ENCODE measurements at places on chromosomes 1 and 21. TPM values are rescaled to one million over a fixed set of nuclear protein-coding genes. Genes with fewer than 3 reads are reported as not detected.

- DNase-seq, result peak; percentile 7
Measured at GRCh38 chr21:28127175-28127785, 865.4 kb downstream of the LTN1 start.

- DNase-seq, result no peak
Measured at GRCh38 chr1:47230692-47231300, 1.2 kb downstream of the TAL1 start.

DNA sequence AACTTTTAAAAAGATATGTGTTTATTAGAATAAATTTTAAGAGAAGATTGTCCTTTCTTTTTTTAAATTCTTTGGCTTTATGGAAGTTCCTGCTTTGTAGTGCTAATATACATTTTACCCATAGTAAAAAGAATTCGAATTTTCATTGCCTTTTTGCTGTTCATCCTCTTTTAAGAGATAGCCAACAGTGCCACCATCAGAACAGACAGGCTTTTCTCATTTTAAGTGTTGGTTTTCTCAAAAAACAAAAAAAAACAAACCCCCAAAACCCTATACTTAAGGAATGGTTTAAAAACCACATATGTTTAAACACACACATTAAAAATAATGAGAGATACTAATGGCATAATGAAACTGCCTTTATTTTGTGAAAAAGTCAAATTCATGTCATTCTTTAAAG, 118.8 kb downstream of the NEK7 start:
- no peak for DNase-seq

DNA sequence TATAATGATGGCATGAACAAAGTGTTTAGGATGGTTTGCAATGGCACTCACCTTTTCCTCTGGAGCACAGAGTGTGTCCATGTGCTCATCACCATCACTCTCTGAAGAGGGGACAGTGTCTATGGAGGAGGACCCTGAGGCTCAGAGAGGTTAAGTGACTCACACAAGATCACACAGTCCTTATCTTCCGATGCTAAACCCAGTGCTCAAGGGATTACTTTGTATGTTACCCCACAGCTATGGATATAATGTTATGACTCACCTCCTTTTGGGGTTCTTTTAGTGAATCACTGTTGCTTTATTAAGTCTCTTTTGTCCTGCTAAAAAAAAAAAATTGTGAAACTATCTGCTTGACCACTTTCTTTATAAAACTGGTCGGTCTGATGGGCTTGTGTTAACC, 67.6 kb downstream of the TENT5C start:
- peak; percentile 90 for DNase-seq

GRCh38 chr1:113770031-113770430, 10.7 kb upstream of the PHTF1 start:
- DNase-seq, result no peak

DNA sequence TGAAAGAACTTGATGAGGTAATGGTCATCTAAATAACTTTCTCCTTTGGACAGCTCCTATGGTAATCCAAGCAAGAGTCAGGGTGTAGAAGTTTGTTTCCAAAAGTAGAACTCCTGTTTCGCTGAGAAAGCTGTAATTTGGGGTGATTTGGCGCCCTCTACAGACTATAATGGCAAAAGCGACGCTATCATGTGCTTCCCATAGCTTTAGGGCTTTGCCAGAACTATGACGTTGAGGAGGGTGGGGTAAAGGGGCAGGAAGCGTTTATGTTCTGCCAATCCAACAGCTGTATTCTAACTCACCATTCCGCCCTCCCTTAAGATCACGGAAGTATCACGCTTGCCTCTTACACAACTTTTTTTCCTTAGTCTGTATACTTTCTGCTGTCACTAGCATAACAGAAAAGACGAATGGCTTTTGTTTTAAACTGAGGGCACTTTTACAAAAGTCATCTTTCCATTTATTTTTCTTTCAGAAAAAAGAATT, at the start of gene FMO4:
Gene FMO4 (plus strand): TSS at position 349 of the 486 bp plus-strand sequence. CDS start 5,643 bp downstream, outside the sequence.
- peak; percentile 99 for DNase-seq

DNA sequence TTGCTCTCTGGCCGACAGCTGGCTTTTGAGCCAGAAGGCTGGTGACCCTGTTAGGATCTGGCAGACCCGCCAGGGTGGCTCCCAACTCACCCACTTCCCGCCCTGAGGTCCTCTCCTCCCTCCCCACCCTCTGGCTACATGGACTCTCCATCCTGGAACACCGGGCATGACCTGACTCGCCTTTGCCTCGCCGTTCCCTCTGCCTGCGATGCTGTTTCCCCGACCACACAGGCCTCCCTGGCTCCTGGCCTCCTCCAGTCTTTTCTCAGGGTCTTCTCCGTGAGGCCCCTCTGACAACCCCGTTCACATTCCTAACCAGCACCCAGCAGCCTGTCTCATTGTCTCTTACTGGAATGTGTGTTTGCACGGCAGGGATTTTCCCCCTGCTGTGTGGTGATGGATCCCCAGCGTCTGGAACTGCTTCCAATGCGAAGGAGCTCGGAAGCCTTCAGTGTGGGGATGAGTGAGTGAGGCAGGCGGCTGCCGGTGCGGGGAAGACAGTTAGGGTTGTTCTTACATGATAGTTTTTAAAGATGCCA, 46.0 kb upstream of the POFUT2 start:
- DNase-seq, result peak; percentile 57

- DNase-seq, result no peak
Measured at GRCh38 chr1:166089804-166090203, 77.0 kb downstream of the FAM78B start.

- DNase-seq, result no peak
Measured at GRCh38 chr1:214086945-214087344, 99.2 kb downstream of the PROX1 start.

DNA sequence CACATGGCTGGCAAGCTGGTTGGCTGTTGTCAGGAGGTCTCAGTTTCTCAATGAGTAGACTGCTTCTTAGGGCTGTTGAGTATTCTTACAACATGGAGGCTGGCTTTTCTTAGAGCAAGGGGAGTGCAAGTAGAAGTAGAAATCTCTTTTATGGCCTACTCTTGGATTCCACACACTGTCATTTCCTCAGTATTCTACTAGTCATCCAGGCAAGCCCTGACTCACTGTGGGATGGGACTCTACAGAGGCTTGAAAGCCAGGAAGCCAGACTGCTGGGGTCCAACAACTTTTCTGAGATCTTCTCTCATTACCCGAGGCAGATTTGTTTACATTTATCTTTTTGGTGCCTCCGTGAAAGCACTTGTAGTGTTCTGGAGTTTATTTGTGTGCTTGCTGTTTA, 196.2 kb upstream of the APP start:
- no peak for DNase-seq

DNA sequence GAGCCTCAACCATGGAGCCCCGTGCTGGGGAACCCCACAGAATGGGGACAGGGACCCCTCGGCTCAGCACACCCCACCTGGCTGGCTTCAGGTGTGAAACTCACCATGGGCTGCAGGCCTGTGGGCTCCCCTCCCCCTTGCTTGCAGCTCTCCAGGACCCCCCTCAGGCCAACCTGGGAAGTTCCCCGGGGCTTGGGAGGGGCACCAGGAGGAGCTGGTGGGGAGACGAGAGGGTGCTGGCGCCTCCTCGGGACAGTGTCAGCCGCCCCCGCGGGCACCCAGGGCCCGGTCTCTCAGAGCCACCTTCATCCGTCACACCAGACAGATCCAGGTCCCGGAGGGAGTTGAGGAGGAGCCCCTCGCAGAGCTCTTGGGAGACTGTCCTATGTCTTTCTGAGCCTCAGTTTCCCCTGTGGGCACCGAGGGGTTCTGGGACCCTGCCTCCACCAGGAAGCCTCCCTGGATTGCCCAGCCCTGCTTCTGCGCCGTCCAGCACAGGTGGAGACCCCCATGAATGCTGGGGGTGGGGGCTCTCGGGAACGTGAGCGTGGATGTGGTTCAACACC, 657 bp upstream of the TNFRSF18 start:
- no peak for DNase-seq

DNA sequence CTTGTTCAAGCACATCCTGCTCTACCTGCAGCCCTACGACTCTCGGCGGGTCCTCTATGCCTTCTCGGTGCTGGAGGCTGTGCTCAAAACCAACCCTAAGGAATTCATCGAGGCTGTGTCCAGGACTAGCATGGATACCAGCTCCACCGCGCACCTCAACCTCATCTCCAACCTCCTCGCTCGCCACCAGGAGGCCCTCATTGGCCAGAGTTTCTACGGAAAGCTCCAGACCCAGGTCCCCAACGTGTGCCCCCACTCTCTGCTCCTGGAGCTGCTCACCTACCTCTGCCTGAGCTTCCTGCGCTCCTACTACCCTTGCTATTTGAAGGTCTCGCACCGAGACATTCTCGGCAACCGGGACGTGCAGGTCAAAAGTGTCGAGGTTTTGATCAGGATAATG, 74.3 kb upstream of the MORC3 start:
- no peak for DNase-seq

GRCh38 chr1:78355656-78356055, 135.1 kb upstream of the PTGFR start:
- peak; percentile 35 for DNase-seq

DNA sequence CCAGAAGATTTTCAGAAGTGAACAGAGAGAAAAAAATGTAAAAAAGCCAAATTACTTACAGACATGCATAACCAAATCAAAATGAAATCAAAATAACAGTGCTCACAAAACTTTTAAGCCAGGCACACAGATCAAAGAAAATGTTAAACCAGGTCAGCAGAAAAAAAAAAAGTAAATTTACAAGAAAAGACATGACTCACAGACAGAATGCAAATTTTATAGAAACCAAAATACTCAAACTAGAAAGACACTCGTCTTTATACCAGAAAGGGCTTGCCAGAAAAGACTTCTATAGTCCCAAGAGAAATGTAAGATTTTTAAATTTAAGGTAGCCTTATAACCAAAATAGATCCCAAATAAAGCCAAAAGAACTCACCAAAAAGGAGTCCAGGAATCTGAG, 86.5 kb upstream of the COG2 start:
- no peak for DNase-seq

GRCh38 chr1:68313735-68314134, 81.4 kb upstream of the WLS start:
- no peak for DNase-seq

GRCh38 chr1:168428063-168428731, 115.6 kb downstream of the XCL2 start:
- no peak for DNase-seq

DNA sequence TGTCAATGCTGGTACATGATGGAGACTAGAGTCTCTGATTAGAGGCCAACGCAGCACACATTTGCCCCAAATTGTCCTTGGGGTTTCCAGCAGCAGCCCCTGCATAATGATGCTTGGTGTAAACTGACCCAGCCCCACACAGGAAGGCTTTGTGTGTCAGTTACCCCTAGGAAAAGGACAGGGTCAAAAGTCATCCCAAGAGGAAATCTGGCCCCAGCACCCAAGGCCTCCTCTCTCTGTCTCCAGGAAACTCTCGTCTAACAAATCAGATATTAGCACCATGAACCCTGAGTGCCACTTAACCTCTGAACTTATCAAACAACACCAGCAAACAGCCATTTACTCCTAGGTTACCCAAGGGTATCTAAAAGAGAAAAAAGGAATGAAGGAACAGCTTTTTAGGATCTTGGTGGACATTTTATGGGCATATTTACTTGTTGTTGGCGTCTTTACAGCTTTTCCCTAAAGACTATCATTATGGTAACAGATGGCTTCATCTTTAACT, 84.5 kb downstream of the PSMG1 start:
- no peak for DNase-seq

- DNase-seq, result no peak
Measured at GRCh38 chr1:209375097-209375496, 208.4 kb upstream of the CAMK1G start.

GRCh38 chr1:40393173-40393572, 19.6 kb downstream of the SMAP2 start:
- DNase-seq, result no peak

DNA sequence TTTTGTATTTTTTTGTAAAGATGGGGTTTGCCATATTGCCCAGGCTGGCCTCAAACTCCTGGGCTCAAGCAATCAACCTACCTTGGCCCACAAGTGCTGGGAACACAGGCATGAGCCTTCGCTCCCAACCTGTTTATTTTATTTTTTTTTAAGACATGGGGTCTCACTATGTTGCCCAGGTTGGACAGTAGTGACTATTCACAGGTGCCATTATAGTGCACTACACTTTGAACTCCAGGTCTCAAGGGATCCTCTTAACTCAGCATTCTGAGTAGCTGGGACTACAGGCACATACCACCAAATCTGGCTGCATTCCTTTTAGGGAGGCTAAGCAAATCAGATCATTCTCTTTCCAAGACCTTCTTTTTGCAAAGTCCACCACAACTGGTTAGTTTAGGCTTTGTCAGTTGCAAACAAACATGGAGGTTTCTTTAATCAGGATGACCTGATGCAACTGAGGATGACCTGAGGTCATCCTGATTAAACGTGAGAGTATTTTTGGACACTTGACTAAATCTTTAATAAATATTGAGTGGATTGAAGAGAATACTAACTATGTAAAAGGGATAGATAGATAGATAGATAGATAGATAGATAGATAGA, 30.0 kb upstream of the RALGPS2 start:
- DNase-seq, result no peak

- no peak for DNase-seq
Measured at GRCh38 chr1:157566484-157567300, 14.4 kb upstream of the FCRL5 start.

DNA sequence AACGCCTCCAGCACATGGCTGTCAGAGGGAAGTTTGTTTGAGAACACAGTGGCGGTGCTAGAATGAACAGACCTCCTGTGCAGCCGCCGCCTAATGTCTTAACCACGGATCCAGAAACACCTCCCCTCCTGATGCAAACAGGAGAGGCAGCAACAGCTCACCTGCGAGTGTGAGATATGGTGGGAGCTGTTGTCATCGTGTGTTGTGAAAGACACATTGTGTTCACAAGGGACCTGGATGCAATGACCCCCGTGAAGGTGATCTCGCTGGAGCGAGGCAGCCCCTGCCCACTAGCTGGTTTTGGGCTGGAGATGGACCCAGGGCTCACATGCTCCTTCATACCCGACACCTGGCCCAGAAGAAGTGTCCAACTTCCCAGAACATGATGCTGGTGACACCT, 315.3 kb upstream of the C1orf174 start:
- DNase-seq, result no peak

GRCh38 chr1:230253150-230253549, 173.0 kb downstream of the PGBD5 start:
- DNase-seq, result no peak

- no peak for DNase-seq
Measured at GRCh38 chr1:178477841-178478240, 18.9 kb downstream of the CLEC20A start.

- DNase-seq, result peak; percentile 33
Measured at GRCh38 chr1:205477759-205478247, 22.0 kb upstream of the BLACAT1 start.

CD5L gene
- not detected for total RNA-seq

OR2T35 gene
- total RNA-seq, result not detected

FMO2 gene
- total RNA-seq, result under 0.01 TPM

CHAF1B gene
- total RNA-seq, result 4.7 TPM

NID1 gene
- total RNA-seq, result 21.9 TPM

FOXO6 gene
- not detected for total RNA-seq

NBPF6 gene
- not detected for total RNA-seq

HSD11B1 gene
- total RNA-seq, result 0.28 TPM

NPHS2 gene
- not detected for total RNA-seq

PRAMEF7 gene
- not detected for total RNA-seq

KCNK1 gene
- 0.90 TPM for total RNA-seq

GABPA gene
- 17.0 TPM for total RNA-seq

BMP8B gene
- total RNA-seq, result not detected

KRTAP10-1 gene
- total RNA-seq, result not detected
